ENCODE measurements at places on chromosomes 16 and 17.

DNA sequence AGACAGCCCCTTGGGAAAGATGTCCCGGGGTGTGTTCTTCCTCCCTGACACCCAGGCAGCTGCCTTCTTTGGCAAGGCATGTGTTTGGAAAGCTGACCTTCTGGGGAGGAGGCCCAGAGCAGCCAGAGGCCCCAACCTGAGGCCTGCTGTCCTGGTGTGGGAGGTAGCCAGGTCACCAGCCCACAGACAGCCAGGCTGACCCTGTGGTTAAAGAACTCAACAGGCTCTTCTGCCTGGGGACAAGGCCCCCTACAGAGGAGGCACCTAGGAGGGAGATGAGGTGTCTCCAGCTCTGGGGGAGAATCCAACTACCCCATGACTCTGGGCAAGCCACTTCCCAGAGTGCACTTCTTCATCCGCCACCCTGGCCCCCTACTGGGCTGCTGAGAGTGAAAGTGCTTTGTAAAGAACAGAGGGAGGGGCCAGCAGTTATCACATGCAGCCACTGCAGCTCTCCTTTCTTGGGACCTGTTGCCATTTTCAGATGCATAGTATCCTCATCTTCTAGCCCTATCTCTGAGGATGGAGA is 13.1 kb upstream of the SREBF1 start:
- peak; percentile 60 for DNase-seq

GRCh38 chr17:80855948-80856862 is 135.4 kb upstream of the CHMP6 start:
- DNase-seq: no peak

GRCh38 chr16:57374067-57374534 is 1.8 kb downstream of the CX3CL1 start:
- no peak for DNase-seq

GRCh38 chr17:75681289-75681688 is 14.2 kb downstream of the SAP30BP start:
- no peak for DNase-seq

DNA sequence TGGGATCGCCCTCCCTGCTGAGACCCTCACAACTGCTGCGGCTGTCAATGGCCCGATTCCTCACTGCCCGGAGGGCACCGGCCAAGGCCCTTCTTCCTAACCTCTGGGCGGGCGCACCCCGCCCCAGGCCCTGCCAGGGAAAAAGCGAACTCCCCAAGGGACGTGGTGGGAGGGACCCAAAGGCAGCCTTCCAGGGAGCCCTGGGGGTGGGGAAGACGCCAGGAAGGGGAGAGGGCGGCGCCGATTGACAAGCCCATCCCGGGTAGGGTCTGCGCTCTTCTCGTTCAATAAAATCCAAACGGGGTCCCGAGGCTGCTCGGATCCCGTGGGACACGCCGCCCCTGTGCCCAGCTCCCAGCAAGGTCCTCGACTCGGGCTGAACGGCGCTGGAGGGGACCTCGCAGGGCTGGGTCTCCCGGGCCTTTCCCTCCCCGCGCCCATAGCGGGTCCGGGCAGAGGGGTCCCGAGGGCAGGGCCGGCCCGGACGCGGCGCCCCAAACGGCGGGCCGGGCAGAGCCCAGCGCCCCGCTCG is 416 bp downstream of the KIFC3 start:
- no peak for DNase-seq

- no peak for DNase-seq
These were observed 191.9 kb downstream of the MRTFB start for GRCh38 chr16:14263011-14263410.

- no peak for DNase-seq
These were observed 273.1 kb downstream of the CDH13 start for GRCh38 chr16:82899731-82900450.

DNA sequence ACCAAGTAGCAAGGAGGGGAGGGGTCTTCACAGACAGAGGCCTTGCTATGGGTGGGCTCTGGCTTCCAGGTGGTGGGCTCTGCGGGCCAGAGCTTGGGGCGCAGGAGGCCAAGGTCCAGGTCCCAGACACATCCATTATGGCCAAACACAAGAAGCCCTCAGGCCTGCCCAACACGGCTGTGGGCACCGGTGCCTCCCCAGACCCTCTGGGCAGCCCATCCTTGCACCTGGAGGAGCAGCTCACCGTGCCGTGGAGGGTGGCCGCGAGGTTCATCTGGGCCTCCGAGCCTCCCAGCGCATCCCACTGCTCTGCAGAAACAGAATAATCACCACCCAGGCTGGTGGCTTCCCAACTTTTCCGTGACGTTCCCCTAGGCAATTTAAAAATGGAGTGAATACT is 55.9 kb downstream of the TBC1D16 start:
- DNase-seq: no peak

GRCh38 chr16:27994686-27995085 is 68.8 kb downstream of the GSG1L start:
- DNase-seq: no peak

GRCh38 chr16:71726476-71727315 is 2.2 kb upstream of the PHLPP2 start:
- no peak for DNase-seq

DNA sequence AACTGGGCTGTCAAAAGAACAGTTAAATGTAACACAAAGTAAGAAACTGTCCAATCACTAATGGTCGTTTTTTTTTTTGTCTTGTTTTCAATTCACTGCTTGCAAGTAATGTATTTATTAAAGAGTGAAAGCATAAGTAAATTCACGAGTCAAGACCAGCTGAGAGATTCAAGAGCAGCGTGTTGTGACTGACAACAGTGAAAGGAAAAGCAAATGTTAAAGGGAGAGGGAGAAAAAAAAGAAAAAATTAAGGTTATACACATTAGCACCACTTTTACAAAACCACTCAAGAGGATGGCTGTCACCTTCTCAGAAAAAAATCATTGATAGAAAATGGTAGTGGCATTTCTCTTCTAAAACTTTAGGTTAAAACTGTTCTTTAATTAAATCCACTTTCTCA is 36.1 kb downstream of the GPATCH8 start:
- no peak for DNase-seq

DNA sequence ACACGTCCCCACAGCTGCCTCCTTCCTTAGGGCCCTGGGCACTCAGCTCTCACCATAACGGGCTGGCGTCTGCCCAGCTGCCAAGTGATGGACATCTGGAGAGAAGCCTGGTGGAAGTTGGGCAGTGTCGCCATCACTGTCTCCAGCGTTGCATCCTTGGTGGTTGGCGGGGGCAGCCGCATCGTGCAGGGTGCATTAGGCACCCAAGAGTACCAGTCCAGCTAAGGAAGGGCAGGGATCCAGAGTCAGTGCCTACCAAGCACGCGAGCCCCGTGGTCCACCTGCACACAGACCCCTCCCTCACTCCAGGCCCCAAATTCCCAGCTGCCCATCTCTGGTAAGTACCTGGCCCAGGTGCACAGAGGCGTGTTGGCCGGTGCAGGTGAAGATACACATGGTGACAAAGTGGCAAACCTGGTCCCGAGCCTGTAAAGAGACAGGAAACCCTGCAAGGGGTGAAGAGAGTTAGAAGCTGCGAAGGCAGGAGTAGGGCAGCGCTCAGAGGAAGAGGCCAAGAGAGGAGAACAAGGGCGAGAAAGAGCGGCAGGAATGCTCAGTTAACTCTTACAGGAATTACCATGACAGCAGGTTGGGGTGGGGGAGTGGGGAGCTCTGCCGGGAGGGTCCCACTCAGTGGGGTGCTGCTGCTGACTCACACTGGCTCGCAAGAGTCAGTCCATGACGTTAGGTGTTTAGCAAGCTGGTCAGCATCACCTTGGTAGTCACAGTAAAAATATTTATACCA is 9.5 kb downstream of the ALOX15 start:
- DNase-seq: no peak

DNA sequence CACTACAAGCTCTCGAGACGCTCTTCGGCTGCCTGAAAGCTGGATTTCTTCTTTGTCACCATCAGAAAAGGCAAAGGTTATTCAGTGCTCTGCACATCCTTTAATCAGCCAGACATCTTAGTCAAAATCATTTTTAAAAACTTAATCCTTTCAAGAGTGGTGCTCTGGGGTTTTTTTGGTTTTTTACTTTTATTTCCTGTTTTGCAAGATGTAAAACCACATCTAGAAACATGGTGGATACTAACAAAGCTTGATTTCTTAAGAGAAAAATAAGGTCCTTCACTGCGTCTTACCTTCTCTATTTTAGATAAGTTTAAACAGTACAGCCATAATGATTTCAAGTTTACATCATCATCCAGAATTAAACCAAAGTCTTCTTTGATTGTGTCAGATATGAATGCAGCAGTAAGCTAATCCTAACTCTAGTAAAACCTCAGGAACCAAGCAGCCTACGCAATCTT is 6.3 kb downstream of the ANKRD11 start:
- DNase-seq: no peak

- DNase-seq: no peak
These were observed 12.0 kb downstream of the PHB1 start for GRCh38 chr17:49402706-49403105.

All from SK-N-DZ (cell line).